ENCODE measurements at places on chromosomes 12 and 14.

DNA sequence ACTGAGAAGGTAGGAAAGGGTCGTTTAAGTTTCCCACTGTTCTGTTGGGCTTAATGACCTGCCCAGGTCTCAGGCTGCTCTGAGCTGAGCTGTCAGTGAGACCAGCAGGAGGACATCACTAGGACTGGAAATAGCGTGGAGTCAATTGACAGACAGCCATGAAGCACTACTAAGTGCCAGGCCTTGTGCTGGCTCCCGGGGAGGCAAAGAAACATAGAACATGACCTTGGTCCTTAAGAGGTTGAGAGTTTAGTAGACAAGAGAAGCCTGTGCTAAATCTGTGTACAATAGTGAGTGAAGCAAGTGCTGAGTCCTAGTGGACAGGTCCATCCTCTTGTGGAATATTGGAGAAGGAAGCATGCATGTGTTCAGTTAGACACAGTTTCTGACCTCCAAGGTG, 239.2 kb downstream of the CACNA1C start:
- no peak for DNase-seq

GRCh38 chr12:53179687-53180219, 769 bp upstream of the ZNF740 start:
- no peak for DNase-seq

DNA sequence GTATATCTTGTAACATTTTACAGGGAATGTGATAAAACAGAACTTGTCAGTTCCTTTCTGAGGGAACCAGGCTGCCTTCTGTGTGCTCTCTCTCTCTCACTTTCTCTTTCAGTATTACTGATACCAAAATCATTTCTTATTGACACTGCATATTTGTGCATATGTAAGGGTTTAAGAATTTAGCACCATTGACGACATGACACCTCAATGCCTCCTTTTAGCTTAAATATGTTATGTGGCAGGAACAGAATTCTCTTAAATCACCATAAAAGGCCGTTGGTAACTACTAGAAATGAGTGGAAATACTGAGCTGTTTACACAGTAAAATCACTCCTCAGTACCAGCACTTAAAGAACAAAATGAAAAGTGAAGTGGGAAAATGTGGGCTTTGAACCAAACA, 457.7 kb upstream of the SYT1 start:
- DNase-seq: no peak

- DNase-seq: no peak
These were observed 52.3 kb upstream of the KCNA5 start for GRCh38 chr12:4991373-4991772.

DNA sequence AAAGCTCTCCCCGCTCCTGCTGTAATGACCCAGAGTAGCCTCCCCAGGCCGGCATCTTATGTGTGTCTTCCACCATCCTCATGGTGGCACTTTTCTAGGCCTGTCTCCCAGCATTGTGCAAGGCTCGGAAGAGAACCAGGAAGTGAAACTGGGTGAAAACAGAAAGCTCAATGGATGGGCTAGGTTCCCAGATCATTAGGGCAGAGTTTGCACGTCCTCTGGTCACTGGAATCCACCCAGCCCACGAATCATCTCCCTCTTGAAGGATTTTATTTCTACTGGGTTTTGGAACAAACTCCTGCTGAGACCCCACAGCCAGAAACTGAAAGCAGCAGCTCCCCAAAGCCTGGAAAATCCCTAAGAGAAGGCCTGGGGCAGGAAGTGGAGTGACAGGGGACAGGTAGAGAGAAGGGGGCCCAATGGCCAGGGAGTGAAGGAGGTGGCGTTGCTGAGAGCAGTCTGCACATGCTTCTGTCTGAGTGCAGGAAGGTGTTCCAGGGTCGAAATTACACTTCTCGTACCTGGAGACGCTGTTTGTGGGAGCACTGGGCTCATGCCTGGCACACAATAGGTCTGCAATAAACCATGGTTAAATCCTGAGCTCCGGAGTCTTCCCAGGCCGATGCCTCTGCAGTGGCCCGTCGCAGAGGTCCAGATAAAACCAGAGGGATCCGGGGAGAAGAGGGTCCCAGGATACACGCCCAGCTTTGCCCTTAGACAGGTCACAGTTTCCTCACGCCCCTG, 15.6 kb downstream of the ACVRL1 start:
- no peak for DNase-seq

- DNase-seq: no peak
These were observed 7.9 kb upstream of the NAA25 start for GRCh38 chr12:112116232-112117060.

DNA sequence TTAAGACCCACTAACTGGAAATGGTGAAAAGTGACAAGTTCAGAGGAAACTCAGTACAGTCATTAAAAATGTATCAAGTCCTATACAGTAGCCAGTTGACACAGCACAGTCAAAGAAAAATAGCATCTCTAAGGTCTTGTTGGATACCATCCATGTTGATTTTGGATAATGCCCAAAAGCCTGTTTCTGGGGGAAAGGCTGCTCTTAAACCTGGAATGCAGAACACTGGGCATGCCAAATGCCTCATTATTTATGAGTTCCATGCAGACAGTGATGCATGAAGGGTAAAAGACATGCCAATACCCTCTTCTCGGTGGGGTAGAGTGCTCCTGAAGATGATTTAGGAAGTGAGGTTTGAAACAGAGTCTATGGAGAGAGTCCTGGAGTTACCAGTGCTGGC, 29.6 kb downstream of the KCNK13 start:
- DNase-seq: no peak

GRCh38 chr12:122406701-122407164, 15.7 kb downstream of the CLIP1 start:
- no peak for DNase-seq

- no peak for DNase-seq
These were observed 272.7 kb upstream of the FLRT2 start for GRCh38 chr14:85257287-85257686.

DNA sequence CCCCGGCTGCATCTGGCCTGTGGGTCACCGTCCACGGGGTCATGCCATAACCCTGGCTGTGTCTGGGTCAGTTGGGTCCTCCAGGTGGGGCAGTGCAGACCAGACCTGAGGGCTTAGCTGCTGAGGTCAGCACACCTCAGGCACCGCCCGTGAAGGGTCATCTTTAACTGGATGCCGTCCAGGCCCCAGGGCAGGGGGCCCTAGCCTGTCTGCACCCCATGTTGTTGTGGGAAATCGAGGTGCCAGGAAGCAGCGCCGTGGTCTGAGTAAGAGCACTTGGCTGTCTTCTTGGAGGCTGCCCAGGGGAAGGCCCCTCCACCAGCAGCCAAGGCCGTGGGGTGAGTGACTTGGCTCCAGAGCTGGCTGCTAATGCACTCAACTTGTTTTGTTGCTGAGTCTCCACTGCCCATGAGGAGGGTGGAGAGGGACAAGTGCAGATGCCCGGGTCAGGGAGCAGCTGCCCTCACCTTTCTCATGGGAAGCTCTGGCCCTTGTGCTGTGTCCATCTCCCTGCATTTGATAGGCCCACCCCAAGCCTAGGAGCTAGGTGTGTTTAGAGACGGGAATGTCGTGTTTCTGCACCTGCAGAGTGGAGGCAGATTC, 317.2 kb downstream of the TMEM121 start:
- DNase-seq: no peak

GRCh38 chr14:91996948-91997371, 42.9 kb downstream of the TRIP11 start:
- no peak for DNase-seq

DNA sequence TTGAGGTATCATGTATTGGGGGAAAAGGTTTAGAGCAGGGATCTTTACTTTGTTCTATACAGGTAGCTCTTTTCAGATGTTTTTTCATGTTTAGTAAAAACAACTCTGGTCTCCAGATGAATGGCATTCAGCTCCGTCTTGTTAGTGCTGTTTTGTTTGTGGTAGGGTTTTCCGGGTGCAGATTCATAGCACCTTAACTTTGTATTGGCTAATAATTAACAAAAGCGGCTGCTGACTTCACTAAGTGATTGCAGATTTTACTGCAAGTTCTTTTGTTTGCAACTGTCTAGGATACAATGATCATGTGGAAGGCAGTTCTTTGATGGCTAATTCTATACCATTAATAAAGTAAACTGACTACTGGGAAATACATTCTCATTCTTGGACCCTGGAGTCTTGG, 32.2 kb upstream of the BHLHE41 start:
- no peak for DNase-seq

DNA sequence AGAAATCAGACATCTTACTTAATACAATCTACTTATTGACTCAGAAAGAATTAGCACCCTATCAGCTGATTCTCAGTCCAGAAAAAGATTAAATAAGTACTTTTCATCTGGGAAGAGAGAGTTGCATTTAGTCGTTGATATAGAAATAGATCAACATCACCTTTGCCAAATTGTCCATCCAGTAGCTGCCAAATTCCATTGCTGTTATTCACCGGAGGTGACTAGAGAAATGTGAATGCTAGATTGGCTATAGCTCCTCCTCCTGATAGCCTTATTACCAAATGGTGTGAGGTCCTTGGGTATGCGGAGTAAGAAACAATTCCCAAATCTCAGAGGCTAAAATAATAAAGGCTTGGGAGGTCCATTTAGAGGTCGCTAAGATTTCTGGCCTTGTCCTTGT, 723.3 kb upstream of the FLRT2 start:
- DNase-seq: no peak

- DNase-seq: no peak
These were observed 3.5 kb downstream of the FMNL3 start for GRCh38 chr12:49703647-49704137.

- DNase-seq: no peak
These were observed 87.7 kb upstream of the FOXN3 start for GRCh38 chr14:89504602-89505313.

DNA sequence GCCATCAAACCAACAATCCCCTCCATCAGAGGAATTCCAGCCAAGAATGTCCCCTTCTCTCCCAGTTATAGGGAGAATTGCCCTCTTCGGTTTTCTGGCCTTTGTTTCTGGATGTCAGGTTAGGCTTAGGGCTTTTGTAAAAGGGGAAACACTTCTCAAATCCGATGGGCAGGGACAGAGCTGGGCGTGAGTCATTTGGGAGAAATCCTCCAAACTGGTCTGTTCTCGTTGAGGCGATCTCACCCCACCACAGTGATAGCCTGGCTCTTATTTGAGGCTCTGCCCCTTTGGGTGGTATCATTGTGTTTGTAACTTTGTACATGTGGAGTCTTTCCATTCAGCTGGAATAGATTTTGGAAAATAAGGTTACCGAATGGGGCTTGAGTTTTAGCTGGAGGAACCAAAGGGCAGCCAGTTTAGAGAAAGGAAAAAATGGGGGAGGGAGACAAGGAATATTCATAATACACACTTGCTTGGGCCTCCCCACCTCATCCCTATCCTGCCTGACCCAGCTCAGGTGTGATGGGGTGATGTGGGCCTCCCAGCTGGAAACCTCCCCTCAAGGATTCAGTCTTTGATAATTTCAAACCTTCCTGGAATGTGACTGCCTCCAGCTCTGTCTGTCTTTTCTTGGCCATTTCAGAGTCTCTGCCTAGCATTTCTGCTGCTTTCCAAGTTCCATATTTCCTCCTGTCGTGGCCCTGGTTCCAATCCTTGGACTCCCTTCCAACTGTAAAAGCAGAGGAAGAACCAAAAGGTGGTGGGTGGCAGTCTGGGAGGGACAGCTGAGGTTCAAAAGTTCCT, 7.5 kb downstream of the HOXC4 start:
- no peak for DNase-seq

DNA sequence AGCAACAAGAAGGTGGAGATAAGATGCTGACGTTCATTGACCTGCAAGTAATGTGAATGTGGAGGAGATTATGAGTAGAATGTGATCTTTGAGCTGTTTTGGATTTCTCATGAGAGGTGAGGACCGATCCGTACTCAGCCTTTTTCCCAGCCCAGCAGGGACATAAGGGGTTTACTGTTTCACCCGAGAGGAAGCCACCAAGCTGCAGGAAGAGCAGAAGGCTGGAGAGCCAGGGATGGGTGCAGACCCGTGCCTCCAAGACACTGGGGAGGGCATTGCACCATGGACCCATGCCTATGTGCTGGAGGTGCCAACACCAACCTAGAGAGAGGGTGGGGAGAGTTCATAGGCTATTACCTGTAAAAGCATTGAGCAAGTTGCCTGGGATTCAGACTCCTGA, 206.0 kb upstream of the DIO3 start:
- DNase-seq: no peak

- no peak for DNase-seq
These were observed 17.1 kb upstream of the HIGD1C start for GRCh38 chr12:50934981-50935807.

- no peak for DNase-seq
These were observed 58.0 kb upstream of the EVL start for GRCh38 chr14:100007254-100007653.

- DNase-seq: no peak
These were observed 41.4 kb upstream of the NUDT4 start for GRCh38 chr12:93336291-93336741.

- no peak for DNase-seq
These were observed 1.5 kb downstream of the TTC6 start for GRCh38 chr14:37596790-37597472.

DNA sequence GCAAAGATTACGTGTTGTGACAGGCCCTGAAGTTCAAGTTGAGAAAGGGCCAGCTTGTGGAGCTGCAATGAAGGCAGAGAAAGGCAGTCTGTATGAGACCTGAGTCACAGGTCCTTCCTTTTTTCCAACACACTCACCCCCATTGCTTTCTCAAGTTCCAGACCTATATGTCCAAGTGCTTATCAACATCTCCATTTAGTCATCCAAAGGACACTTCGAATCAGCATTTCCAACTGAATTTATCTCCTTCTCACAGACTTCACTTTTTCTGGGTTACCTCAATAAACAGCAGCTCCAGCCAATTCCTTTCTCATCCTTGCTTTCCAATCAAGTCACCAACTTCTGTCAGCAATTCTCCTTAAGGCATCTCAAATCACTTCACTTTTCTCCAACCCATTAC, 56.4 kb upstream of the KIF21A start:
- DNase-seq: no peak

- DNase-seq: no peak
These were observed at the start of gene DEGS2 for GRCh38 chr14:100159094-100159864. TSS of gene DEGS2 (minus strand) at chr14:100159645. CDS start at chr14:100159587, 58 bp downstream.

GRCh38 chr12:48121522-48121921, 2.4 kb downstream of the PFKM start:
- no peak for DNase-seq

GRCh38 chr14:100192250-100192671, 32.8 kb upstream of the DEGS2 start:
- no peak for DNase-seq

- DNase-seq: no peak
These were observed 22.2 kb downstream of the MMAB start for GRCh38 chr12:109551108-109551507.

GRCh38 chr12:87812030-87812429, 217.2 kb downstream of the C12orf50 start:
- DNase-seq: no peak

Data from activated T-helper 1 cell treated with anti-CD3 and anti-CD28 coated beads, Interleukin-2, amount 50 U/mL, for 16 hours (primary cell).